ENCODE measurements at places on chromosomes 4 and X. TPM values are rescaled to one million over a fixed set of nuclear protein-coding genes. Genes with fewer than 3 reads are reported as not detected.
A peak's percentile ranks its signal among the peaks of the same experiment; 100 is the strongest.

OPRPN gene
- not detected for total RNA-seq

LRCH2 gene
- total RNA-seq = 0.46 TPM

PAGE2B gene
- total RNA-seq = not detected

TBC1D9 gene
- total RNA-seq = 7.9 TPM

LONRF3 gene
- total RNA-seq = not detected

GAGE13 gene
- total RNA-seq = not detected

MXRA5 gene
- not detected for total RNA-seq

TMEM271 gene
- total RNA-seq = not detected

SPANXN3 gene
- not detected for total RNA-seq

DNA sequence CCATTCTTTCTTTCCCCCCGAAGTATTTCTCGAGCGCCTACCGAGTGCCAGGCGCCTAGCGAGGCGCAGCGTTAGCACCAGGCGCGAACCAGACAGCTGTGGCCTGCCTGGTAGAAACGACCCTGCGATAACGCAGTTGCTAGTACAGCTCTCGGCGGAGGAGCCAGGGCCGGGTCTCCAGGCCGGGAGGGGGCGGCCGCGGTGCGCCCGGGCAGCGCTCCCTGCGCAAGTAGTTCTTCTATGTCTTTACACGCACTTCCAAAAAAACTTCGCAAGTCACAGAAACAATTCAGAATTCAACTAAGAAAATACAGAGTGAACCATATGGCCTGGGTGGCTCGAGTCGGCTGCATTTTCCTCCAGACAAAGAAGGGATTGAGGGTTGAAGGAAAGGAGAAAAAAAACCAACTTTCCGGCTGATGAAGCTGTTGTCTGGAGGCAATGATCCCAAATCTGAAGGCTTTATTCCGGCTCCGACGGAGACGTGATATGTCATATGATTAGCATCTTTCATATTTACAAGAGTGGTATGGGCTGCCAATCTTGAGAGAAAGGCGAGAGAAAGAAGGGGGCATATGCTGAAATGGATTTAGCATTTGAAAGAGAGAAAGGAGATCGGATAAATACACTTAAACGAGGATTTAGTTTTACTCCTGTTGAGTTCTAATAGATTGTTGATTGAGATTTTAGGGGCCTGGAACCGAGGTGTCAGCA lies 7.2 kb upstream of the NEUROG2 start:
- peak; percentile 59 for DNase-seq

DNA sequence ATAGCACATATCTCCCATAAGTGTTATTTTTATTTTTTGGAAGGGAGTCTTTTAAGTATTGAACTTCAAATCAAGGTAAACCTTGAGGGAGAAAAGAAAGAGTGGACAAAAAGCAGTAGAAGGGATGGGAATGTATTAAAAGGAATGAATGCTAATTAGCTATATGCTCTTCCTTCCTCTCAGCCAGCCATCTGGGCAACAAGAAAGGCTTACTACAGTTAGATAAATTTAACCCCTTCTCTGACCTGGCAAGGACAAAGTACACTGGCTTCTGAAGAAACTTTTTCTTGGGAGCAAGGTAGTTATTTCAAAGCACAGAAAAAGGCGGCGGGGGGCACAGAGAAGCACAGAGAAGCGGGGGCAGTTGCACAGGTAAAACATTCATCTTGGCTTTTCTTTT lies 54.6 kb downstream of the GAB1 start:
- no peak for DNase-seq

DNA sequence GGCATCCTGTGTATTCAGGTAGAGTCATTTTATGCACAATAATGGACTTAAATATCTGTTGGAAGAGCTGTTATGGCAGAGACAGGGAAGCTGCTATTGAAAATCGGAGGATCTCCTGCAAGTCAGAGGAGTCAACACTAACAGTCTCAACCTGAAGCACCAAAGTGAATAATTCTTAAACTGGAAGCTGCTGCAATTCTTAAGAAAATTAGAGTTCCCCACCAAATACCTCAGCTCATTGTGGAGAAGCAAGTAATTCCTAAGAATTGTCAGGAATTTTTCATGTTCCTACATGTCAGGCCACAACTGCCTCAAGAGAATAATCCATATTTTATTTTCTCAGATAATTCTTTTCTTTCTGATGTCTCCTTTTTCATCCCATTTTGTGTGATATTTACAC lies 892.6 kb upstream of the LCORL start:
- DNase-seq = no peak

GRCh38 chr4:38136604-38137003 lies 176.4 kb downstream of the PTTG2 start:
- no peak for DNase-seq

- no peak for DNase-seq
Measured at GRCh38 chr4:23970201-23970850, 80.5 kb upstream of the PPARGC1A start.

DNA sequence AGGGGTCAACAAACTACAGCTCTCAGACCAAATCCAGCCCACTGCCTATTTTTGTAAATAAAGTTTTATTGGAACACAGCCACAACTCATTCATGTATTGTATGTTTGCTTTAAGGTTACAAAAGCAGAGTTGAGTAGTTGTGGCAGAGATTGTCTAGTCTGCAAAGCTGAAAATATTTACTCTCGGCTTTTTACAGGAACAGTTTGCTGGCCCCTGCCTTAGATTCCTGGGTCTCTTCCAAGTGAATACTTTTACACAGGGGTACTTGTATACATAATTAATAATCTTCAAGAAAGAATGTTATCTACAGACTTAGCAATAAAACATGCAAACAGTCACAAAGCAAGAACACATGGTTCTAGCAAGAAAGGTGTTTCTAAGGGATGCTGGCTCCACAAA lies 154.2 kb downstream of the AMELX start:
- no peak for DNase-seq

DNA sequence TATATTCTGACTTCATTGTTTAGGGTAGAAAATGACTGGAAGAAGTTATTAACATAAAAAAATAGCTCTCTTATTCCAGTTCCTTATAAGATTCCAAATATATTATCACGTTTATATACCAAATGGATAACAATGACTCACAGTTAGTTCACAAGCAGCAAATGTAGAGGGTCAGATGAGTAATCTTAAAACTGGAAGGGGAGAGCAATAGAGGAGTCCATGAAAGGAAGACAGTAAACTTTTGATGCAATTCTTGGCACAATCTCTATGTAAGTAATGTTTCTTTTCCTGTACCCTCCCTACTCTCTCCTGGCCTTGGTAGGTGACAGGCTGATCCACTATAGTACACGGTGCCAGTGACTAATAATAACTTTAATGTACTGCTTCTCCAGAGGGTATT lies 259.0 kb upstream of the TRPC5 start:
- DNase-seq = peak; percentile 37

DNA sequence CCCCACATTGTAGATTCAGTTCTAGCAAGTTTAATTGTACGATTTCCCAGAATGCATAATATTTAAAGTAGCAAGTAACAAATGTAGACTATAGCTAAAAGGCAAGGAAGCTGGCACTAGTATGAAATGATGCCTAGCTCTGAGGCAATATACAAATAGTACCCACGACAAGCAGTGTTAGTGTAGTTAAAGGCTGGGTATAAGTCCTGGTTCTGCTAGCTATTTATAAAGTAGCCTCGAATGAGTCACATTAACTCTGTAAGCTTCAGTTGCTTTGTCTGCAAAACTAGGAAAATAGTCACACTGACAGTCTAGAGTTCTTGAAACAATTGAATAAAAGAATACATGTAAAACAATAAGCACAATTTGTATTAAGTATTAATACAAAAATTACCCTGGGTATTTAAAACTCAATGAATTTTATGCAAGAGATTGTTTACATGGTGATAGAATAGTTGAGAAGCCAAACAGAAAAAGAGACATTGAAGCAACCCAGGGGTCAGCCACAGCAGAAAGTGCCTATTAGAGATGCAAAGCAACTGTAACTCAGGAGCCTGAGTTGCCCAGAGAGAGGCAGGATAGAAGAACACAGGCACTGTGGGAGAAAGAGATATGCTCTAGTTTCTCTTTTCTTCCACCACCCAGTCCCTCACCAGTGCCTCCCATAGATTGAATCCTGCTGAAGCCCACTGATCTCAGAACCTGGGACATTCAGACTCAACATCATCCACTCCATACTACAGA lies 949.0 kb downstream of the C4orf33 start:
- DNase-seq = no peak

- no peak for DNase-seq
Measured at GRCh38 chrX:10477525-10477924, 142.9 kb downstream of the MID1 start.

DNA sequence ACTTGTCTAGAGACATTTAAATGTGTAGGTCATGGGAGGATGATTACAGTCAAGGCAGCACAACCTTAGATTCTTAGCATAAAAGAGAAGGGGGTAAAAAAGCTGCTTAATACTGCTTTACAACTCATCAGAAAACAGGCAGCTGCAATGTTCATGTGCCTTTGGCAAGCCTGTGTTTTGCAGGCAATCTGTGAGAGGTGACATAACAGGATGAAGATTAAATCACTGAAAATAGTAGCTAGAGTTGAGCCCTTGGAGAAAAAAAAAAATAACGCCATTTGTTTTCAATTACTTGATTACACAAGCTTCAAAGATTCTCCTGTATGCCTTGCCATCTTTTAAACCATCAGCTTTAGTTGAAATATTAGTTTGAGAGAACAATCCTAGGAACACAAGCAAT lies 847.6 kb upstream of the LCORL start:
- DNase-seq = no peak

DNA sequence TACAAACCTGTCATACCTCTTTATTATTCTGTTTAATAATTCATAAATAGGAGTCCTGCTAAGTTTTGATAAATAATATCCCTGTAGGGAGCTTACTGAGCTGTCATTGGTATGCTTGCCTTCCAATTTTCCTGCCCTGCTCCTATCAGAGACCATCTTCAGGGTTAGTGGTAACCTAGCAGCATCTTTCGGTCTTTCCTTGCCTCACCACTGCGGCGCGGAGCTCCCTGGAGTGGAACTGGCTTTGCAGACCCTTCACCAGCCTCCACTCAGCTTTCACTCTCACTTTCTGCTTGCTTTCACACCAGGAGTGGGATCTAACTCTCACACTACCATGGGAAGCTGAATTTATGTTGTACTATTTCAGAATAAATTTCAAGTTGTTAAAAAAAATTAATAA lies 481.7 kb upstream of the ATOH1 start:
- DNase-seq = no peak

- DNase-seq = no peak
Measured at GRCh38 chr4:10898072-10898471, 213.5 kb upstream of the CLNK start.

GRCh38 chrX:103739421-103739820 lies 28.7 kb downstream of the TMEM31 start:
- DNase-seq = no peak

DNA sequence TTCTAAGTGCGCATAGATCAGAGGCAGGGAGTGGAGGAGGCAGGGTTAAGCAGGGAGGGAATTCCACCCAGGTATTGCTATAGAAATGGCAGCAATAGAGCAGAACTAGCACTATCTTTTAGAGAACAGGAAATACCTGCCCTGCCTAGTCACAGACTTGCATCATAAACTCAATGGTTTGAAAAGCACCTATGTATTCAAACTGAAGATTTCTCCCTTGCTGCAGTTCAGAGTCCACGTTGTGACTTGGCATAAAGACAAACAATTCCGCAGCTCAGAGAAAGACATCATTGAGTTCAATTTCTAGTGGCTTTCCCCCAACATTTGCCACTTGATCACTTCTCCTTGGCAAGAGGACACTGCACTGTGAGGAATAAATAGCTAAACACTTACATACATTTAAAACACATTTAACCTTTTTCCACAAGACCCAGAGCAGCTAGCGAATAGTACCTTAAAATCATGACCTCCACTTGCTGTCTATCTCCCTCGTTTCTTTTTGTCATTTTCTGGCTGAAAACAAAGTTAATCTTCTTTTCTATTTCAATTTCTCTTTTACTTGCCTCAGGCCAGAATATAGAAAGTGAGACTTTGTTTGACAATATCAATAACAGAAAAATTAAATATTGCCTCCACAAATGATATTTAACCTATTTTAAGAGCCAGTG lies 42.4 kb downstream of the SLC7A11 start:
- no peak for DNase-seq

- no peak for DNase-seq
Measured at GRCh38 chr4:107838861-107839565, 14.3 kb downstream of the SGMS2 start.

GRCh38 chrX:129651756-129652564 lies 2.8 kb downstream of the APLN start:
- DNase-seq = no peak

DNA sequence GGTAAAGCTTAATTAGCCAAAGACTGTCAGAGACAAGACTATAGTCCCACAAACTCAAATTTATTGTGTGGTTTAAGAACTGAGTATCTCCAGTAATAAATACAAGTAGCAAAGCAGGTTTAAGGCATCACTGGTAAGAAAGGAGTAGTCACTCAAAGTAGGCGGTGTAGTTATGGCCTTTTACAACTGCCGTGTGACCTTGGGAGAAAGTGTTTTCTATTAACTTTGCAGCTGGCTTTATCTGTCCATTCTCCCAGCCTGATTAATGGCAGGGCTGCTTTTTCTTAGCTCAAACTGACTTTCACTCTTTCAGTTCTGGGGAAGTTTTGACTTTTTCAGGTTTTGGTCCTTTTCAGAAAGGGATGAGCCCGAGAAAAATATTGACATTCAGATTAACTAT lies 7.4 kb upstream of the PAK3 start:
- no peak for DNase-seq

GRCh38 chr4:53185869-53186585 lies 179.8 kb downstream of the SCFD2 start:
- DNase-seq = peak; percentile 55

- no peak for DNase-seq
Measured at GRCh38 chr4:15374656-15375055, 53.2 kb upstream of the C1QTNF7 start.

GRCh38 chr4:96227515-96227914 lies 387.6 kb downstream of the PDHA2 start:
- DNase-seq = no peak

DNA sequence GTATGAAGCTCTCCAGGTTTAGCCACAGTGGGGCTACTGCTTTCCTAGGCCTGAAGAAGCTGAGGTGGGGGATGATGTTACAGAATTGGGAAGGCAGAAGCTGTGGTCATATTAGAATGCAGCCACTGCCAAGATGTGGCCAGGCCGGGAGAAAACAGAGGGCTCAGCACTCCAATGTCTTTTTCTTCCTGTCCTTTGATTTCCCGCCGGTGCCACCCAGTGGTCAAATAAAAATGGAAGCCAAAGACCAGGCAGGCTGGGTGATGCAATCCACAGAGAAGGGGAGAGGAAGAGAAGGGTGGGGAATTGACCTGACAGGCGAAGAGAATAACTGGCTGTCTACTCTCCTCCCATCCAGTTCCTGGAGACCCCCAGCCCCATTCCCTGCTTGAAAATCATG lies 94.9 kb upstream of the SHISA3 start:
- DNase-seq = peak; percentile 52

DNA sequence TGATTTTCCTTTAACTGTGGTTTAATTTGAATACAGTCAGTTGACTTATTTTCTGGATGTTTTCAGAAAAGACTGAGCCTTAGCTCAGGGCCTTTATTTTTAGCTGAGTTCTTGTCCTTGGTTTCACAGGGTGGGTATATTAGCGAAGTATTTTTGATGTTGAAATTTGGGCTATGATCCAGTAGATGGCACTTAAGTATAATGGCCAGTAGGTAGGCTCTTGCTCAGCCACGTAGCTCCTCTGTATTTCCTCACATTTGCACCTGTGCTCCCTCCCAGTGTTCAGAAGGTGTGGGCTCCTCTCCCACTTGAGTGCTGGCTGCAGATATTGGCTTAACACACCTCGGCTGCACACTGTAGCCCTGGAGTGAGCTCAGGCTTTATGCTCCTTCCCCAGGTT lies 549.9 kb upstream of the AMOT start:
- DNase-seq = no peak

- DNase-seq = no peak
Measured at GRCh38 chrX:29941287-29941686, 274.1 kb upstream of the MAGEB2 start.

Measured in MG63 (cell line).